Activated T-cell treated with anti-CD3 and anti-CD28 coated beads, Interleukin-2, amount 50 U/mL, for 48 hours (primary cell): ENCODE measurements at places on chromosomes 2 and 18.
A peak's percentile ranks its signal among the peaks of the same experiment; 100 is the strongest.

DNA sequence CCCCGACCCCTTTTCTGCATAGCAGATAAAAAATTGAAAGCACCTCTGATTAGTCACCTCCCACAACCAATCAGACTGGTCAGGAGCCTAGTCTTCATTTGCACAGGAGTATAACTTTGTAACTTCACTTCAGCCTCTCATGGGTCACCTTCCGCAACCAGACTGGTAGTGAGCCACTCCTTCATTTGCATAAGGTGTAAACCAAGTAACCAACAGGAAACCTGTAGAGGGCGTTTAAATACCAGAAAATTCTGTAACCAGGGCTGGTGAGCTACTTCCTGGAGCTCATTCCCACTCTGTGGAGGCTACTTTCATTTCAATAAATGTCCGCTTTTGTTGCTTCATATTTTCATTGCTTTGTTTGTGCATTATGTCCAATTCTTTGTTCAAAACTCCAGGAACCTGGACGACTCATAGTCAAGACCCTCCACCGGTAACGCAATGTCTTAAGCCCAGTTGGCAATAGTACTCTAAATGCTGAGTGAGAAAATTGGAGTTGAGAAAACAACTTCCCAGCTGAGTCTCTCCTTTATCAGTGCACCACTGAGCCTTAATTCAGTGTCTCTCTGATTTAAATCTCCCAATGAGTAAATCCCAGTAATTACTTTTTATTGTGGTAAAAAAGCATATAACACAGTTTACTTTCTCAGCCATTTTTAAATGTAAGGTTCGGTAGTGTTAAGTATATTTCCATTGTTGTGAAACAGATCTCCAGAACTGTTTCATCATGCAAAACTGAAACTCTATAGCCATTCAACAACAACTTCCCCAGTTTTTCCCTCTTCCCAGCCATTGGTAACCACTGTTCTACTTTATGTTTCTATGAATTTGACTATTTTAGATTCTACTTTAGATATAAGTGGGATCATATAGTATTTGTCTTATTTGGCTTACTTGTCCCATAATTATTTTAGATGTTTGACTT, 392.7 kb upstream of the SLC8A1 start:
- DNase-seq, result no peak

DNA sequence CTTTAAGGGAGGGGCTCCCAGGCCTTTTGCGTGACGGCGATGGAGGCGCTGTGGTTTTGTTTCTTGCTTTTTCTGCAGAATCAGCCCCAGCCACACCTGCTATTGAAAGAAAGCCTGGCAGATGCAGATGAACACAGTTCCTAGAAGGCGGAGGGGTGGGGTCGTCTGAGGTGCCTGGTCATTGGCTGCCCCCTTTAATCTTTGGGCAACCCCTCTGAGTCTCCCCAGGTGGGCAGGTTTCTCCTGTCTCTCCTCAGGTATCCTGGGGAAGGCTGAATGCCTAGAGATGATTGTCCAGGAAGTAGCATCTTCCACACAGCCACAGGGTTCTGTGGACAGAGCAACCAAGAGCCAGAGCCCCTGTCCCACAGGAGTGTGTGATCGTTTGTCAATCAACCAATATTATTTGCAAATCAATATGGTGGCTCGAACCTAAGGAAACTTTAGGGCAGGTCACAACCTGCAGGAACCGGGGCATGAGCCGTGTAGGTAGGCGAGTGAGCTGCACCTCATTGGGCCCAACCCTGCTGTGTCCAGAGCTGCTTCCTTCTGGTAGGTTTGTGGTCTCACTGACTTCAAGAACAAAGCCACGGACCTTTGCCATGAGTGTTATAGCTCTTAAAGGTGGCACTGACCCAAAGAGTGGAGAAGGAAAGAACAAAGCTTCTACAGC, 104.3 kb downstream of the NDUFA10 start:
- no peak for DNase-seq

GRCh38 chr2:230348787-230349186, 21.8 kb downstream of the SP140L start:
- no peak for DNase-seq

GRCh38 chr18:3794537-3795348, 344.8 kb downstream of the TGIF1 start:
- no peak for DNase-seq

DNA sequence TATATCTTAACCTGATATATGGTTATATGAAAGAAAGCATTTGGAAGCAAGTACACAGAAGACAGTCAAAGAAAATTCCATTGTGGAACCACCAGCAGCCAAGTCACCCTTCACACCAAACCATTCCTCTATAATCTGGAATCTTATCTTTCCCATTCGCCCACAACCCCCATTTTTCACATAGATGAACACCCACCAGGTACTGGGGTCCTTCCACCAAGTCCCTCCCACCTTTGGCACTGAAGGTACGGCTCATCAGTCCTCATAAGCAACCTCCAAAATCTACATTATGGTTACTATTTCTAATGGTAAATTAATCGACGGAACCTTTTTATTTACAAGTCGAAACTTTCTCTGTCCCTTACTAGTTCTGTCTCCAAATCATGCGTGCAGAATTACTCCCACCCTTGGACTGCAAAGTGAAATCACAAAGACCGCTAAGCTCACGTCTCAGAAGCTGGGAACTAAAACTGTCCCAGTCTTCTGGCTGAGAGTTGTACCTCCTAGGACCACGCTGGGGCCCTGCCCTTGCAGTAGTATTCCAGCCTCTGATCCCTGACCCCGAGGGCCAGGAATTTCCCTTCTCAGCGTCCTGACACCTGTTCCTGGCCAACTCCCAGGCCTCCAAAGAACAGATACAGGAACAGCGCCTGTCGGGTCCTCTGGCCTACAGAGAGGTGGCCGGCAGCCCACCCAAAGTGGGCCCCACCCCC, 702 bp downstream of the OLA1 start:
- no peak for DNase-seq

DNA sequence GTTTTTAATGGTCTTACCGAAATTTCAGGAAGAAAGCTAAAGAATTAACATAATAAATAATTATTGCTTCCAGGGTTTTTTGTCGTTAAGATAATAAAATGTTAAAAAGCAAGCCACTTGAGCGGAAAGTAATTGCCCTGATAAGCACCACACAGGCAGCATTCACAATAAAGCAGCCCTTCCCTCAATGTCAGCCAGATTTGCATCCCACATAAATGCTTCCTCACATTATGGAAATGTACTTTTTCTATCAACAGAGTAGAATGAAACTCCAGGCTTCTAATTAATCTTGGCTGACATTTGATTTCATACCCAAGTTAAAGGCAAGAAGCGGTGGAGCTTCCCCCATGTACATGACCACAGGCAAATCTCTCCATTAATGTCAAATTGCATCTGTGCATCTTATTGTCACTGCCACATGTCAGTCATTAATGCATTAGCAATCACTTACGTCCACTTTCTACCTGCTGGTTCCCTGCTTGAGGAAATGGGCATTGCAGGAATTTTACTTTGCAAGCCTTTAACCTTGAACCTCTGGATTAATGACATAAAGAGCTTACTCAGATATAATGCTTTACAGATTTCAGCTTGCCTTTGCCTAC, 26.2 kb downstream of the PTPRM start:
- DNase-seq, result no peak

- no peak for DNase-seq
Observed at GRCh38 chr2:115543024-115543423, 1100.6 kb downstream of the DPP10 start.

DNA sequence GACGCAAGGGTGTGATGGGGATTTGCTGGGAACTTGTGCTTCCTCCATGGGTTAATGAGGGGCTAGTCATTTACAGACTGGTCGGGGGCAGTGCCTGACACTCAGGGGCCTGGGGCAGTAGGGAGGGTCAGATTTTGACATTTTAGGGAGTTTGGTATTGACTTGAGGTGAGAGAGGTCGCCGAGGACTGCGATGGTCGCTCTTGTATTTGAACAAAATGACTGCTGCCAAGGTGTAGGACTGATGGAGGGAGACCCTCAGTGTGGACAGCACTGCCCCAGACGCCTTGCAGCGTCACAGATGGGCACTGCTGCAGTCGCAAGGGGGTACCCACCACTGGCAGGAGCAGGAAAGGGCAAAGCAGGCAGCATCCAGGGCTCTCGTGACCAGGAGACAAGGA, 182.9 kb downstream of the RTP5 start:
- no peak for DNase-seq

- no peak for DNase-seq
Observed at GRCh38 chr2:2848621-2849333, 517.7 kb upstream of the MYT1L start.

- no peak for DNase-seq
Observed at GRCh38 chr2:181697571-181697970, 17.3 kb upstream of the NEUROD1 start.

DNA sequence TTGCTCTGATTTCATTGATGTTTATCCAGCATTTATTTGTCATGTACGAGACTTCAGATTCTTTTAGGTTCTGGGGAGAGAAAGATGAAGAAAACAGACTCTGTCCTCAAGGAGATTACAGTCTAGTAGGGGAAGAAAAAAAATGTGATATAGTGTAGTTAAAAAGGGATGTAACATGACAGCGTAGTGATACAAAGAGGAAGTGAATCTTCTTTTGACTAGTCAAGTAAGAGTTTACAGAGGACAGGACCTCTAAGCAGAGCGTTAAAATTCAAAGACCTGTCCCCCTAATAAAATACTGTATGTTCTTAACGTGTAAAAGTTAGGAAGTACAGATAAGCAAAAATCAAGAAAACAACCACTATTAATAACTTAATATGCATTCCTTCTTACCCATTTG, 47.7 kb downstream of the NCOA1 start:
- DNase-seq, result no peak

GRCh38 chr2:168328421-168328820, 81.0 kb upstream of the STK39 start:
- DNase-seq, result no peak

DNA sequence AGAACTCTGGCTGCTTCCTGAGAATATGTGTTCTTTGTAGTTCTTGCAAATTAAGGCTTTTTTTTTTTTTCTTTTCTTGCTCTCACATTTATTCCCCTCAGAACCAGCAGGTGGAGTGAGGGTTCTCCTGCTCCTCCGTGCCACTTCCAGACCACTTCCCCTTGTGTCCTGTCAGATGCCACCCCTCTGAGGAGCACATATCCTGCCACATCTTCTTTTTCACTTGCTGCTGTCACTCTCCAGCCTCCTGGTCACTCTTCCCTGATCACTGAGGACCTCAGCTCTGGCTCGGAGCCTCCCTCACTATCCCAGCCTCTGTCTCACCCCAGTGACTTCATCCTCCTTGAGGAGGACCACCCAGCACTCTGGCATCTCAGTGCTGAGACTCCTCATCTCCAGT, 100.5 kb downstream of the TACR1 start:
- DNase-seq, result no peak

DNA sequence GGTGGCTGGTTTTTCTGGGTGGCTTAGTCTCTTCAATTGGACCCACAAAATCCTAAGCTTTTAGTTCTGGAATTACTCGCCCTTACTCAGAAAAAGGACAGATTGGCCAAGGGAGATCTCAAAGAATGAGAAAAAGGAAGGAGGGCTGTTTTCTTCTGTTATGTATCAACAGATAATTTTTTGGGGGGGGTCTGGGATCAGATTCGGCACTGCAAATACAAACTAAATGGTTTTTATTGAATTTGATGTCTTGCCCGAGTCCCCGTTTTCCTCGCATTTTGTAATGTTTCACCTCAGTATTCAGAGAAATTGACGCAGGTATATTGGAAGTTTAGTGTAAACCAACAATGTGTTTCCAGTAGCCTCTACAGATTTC, 762 bp downstream of the YIPF4 start:
- DNase-seq, result no peak

DNA sequence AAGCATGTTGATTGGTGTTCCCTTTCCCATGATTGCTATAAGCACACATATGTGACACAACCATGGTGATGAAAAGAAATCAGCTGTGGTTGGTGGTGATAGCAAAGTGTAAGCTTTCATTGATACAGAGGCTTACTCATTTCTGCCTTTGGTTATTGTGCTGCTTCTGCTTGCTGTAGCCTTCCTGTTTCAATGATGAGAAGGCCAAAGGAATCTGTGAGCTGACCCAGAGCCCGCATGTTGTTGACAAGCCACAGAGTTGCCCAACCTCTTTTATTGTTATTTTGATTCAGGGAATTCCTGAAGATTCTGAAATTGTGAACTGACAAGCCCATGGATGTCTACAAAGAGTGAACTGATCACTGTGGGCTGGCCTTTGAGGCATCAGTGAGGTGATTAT, 164.4 kb downstream of the TMEFF2 start:
- DNase-seq, result no peak

DNA sequence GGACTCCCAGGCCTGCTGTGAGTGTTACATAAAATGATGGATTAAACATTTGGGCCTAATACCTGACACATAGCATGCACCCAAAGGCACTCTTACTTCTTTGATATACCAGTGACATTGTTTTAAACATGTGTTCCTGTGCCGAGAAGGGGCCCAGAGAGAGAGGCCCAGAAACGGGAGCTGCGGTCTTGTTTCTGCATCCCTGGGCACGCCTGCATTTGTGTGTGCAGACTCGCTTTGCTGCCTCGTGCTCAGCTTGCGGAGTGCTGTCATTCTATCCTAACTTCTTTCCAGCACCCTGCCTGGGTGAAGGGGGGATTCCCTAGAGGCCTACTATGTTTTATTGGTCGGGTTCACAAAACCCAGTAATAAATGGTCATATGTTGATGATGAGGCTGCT, 666.2 kb upstream of the HS6ST1 start:
- no peak for DNase-seq

- DNase-seq, result no peak
Observed at GRCh38 chr18:43587538-43588153, 310.4 kb upstream of the SYT4 start.

- no peak for DNase-seq
Observed at GRCh38 chr18:944440-944839, 39.8 kb downstream of the ADCYAP1 start.

GRCh38 chr2:241551998-241552737, 6.4 kb upstream of the BOK start:
- DNase-seq, result no peak

GRCh38 chr2:228949831-228950230, 321.3 kb downstream of the PID1 start:
- DNase-seq, result no peak

- peak; percentile 79 for DNase-seq
Observed at GRCh38 chr2:96116879-96117533, 635 bp upstream of the ADRA2B start.

GRCh38 chr2:190722061-190722759, 73.3 kb downstream of the NAB1 start:
- DNase-seq, result peak; percentile 44

GRCh38 chr18:63271881-63272299, 47.7 kb downstream of the BCL2 start:
- DNase-seq, result no peak

- DNase-seq, result no peak
Observed at GRCh38 chr2:48132271-48132625, 225.9 kb upstream of the FBXO11 start.
